ENCODE measurements at places on chromosomes 16 and 17.

DNA sequence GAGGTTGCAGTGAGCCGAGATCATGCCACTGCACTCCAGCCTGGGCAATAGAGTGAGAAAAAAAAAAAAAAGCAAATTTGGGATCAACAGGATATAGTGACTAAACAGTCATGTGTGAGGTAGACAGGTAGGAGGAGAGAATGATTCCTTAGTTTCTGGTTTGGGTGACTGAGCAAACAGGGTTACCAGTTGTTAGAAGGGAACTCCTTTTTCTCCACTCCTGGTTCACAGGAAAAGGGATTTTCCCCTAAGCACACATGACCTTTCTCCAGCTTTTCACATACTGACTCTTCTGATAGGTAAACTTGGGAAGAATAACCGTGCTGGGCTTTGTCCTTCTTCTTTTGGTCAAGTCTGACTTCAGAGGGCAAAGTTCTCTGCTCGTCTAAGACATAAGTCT, 17.3 kb upstream of the WSCD1 start:
- DNase-seq, result no peak

DNA sequence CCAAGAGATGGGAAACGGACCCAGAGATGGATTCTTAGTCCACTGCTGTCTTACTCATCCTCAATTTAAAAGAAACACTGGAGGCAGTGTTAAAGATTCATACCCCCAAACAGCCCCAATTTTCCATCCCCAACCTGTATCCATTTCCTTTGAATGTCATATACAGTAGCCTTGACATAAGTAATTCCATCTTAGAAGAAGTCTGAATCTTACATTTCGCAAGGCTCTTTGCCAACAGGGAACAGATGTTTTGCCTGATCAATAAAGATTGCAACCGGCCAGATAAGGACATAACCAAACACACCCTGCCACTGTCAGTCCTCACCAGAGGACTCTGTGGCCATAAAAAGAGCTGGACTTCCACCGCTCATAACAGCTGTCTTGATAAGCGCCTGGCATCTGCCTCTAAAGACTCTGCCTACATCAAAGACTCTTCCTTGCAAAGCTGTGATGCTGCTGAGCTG, 59.0 kb upstream of the MED9 start:
- no peak for DNase-seq

GRCh38 chr17:79793924-79794304, 3.0 kb downstream of the CBX8 start:
- DNase-seq, result no peak

GRCh38 chr17:59757470-59757869, 50.0 kb downstream of the VMP1 start:
- DNase-seq, result no peak

DNA sequence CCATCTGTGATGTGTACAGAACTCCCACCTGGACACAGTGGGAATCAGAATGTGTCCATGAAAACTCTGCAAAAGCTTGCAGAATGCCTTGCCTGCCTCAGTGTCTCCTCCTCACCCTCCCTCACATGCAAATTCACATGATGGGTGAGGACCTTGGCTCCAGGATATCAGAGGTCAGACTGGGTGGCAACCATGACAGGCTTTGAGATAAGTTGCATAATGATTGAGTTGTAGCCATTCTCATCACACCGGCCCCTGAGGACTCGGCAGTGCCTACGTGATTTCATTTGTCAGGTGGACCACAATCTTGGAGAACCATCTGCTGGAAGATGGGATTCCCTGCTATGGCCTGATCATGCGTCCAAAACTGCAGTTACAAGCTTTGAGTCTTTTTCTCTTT, 3.9 kb upstream of the ADCY9 start:
- DNase-seq, result no peak

GRCh38 chr16:77416939-77417480, 17.8 kb downstream of the ADAMTS18 start:
- DNase-seq, result no peak

- no peak for DNase-seq
Observed at GRCh38 chr17:76888661-76889060, 20.5 kb downstream of the MGAT5B start.

GRCh38 chr17:81049973-81050551, 15.1 kb downstream of the BAIAP2 start:
- no peak for DNase-seq

DNA sequence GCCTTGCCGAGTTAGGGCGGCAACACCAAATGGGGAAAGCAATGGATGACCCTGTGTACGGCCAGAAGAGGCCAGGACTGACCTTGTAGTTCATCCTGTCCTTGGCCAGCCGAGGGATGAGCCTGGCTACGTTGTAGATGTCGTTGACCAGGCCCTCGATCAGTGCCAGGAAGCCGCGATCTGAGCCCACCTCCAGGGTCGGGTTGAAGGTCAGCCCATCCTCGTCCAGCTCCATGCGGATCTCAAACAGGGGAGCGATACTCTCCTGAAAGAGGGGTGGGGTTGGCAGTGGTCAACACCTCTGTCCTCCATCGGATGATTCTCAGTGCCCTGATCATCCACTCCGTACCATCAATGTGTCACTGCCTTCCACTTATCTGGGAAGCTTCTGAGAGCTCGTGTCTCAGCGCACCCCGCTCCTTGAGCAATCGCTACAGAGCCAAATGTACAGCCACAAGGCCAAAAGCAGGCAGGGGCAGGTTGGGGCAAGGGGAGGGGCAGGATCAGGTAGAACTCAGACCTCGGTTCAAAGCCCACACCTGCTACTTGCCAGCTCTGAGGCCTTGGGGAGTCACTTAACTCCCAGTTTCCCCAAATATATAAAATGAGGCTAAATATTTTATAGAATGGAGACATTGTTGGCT, 39.9 kb downstream of the DNAH17 start:
- DNase-seq, result no peak

DNA sequence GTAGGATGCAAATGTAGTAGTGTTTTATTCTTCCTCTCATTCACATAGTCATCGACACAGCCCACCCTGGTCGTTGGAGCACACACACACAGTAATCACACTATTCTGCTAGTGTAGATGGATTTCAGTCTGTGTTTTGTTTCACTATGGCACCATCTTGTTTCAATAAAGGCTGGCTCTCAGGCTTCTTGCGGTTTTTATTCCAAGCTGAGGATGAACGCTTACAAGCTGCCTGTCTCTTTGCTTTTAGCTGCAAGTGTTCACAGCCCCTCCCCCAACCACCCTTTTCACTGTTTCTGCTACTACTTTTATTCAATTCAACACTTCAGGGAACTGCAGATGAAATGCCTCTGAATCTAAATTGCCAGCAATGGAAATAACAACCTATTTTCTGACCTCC, 140.9 kb upstream of the PMFBP1 start:
- peak; percentile 37 for DNase-seq

- DNase-seq, result no peak
Observed at GRCh38 chr16:48434653-48435317, 49.6 kb upstream of the SIAH1 start.

- DNase-seq, result no peak
Observed at GRCh38 chr17:36623281-36623680, 21.9 kb downstream of the MRM1 start.

DNA sequence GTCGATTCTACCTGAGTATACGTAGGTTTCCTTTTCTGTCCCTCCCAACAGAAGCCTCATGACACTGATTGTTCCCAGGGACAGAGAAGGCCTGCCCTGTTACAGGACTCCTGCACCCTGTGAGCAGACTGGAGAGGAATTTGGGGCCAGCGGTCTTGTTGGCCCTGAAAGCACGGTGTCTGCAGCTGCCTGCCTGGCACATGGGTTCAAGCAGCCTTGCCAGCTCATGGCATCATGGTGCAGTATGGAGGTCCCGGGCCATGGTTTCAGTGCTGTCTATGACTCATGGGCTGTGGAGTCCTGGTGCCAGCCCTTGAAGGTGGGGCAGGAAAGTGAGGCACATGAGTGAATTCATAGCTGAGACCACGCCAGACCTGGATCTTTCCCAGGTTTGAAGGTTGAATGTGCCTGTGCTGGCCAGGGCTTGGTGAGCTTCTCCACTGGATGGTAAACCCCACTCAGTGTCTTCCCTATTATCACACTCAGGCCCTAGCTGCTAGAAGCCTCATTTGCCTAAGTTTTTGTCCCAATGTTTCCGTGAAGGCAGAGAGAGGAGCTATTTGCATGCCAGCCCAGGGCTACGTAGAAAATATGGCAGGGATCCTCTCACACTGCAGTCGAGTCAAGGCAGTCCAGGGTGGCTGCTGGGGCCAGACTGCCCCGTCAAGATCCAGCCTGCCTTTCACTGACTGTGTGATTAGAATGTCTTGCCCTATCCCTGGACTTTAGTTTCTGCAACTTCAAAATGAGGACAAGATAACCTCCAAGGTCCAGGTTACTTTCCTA, 277.2 kb upstream of the CCL2 start:
- DNase-seq, result no peak

DNA sequence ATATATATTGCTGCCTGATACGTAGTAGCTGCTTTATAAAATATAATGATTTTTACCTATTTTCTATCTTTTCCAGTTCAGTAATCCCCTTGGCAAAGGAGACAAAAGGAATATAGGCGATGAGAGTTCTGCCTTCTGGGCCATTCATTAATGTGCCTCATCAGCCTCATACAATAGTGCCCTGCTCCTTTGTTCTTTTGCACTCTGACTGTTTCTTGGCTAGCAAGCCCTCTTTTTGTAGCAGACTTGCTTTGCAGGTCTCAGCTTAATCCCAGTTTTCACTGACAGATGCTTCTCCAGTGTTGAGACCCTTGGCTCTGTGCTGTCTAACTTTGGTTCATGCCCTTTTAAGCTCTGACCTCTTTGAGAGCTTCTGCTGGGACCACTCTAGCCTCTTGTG, 10.4 kb downstream of the HSD17B2 start:
- no peak for DNase-seq

DNA sequence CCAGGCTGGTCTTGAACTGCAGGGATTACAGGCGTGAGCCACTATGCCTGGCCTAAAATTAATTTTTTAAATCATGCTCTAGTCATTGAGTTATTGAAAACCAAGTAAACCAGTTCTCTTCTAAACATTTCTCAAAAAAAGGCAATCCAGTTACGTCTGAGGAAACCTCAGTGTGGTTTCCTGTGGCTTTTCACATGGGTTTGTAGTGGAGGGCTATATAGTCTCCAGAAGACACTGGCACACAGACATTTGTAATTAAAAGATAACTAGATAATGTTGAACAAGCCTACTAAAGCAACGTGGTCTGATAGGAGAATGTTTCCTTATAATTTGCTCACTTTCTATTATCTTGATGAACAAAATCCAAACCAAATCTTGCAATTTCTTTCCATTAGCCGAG, 5.2 kb upstream of the TOB1 start:
- no peak for DNase-seq

GRCh38 chr16:88469615-88470395, 16.7 kb downstream of the ZFPM1 start:
- DNase-seq, result no peak

- DNase-seq, result no peak
Observed at GRCh38 chr17:50170662-50171370, 5.0 kb downstream of the SGCA start.
